Activated B cell treated with CpG ODN at 0.5 μM for 24 hours (primary cell): ENCODE measurements at places on chromosomes 1 and 21.
A peak's percentile ranks its signal among the peaks of the same experiment; 100 is the strongest.

DNA sequence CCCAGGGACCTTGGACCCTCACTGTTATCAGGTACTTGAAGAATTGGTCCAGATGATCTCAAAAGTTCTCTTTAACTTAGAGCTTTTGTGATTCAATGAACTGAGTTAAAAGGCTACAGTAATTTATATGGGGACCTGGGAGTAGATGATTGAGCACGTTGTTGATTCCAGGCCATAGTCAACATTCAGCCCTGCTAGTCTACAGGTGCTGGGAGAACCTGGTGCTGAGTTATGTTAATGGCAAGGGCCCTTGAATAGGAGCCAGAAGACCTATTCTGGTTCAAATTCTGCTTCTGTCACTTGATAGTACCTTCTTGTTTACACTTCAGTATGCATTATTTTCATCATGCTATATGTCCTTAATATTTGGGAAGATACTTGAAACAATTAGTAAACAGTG, 11.2 kb downstream of the DYRK3 start:
- no peak for DNase-seq

DNA sequence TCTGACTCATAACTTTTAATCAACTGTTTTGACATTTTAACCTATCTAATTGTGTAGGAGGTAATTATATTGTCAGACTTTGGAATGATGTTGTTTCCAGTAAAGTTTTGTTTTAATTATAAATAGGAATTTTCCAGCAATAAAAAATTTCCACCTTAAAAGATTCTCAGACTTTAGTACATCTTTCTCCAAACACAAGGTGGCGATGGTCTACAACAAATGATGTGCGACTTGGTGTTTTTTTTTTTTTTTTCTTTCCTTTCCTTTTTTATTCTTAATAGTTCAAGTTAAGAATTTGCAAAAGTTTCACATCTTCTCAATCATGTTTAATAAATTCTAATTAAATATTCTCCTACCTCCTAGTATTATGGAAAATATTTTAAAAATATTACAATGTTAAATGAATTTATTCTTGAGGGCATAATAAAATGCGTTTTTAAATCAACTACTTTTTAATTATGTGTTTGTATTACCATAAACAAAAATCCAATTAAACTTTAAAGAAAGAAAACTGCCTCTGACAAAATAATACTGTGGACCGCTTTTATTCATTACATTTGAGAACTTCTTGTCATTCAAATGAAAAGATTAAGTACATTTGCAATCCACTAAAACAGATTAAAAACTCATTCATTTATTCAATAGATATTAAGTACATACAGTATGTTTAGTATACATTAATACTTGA, 4.4 kb upstream of the ADAMTS1 start:
- no peak for DNase-seq

- peak; percentile 48 for DNase-seq
Measured at GRCh38 chr1:55259911-55260609, 44.9 kb upstream of the USP24 start.

- DNase-seq: no peak
Measured at GRCh38 chr1:39564941-39565340, 11.6 kb downstream of the PABPC4 start.

- DNase-seq: no peak
Measured at GRCh38 chr1:6330410-6330911, 63.1 kb downstream of the ACOT7 start.

DNA sequence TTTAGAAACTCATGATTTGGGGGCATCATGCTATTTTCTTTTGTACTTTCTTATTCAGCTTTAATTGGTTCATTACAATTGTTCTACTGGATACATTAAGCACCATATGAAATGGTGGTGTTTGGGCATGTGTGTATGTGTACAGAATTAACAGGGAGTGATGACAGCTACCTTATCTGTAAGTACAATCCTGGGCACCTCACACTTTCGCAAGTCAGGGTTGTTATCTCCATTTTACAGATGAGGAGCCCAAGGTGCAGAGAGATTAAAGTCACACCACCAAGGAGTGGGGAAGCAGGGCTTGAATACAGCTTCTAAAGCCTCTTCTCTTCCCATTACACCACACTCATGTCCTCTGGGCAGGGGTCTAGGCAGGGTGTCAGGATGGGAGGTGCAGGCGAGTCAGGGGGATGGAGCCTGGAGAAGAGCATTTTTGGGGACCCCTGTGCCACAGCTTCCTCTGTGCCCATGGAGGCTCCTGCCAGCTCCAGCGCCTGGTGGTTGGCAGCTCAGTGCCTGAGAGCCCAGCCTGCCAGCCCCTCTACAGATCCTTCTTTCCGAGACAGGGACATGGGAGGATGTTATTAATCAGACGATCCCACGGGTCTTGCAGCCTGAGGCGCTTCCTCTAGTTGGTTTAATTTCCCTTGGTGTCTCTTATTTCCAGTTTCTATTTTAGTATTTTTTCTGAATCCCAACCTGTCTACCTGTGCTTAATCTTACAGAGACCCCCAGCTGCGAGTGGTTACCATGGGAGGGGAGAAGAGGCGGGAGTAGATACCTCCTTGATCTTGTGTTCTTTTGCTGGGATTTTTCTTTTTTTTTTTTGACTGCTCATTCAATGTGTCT, 126.2 kb upstream of the CD34 start:
- DNase-seq: no peak

DNA sequence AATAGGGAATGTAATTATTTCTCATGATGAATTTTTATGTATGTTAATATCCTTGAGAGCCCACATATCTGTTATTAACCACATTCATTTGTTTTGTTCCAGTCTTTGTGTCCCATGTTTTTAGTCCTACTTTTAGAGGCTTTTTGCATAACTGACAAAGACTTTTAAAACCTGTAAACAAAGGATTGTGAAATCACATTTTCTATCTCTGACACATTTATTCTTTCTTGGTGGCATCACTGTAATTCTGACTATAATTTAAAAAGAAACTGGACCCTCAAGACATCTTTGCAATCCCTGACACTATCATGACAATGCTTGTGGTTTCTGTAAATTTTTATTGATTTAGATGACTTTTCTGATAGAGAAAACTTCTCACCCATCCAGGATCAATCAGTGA, 313.1 kb downstream of the SIPA1L2 start:
- no peak for DNase-seq
